ENCODE measurements at places on chromosomes 6 and 20.

GRCh38 chr20:49775229-49775693 is 37.4 kb upstream of the SLC9A8 start:
- DNase-seq: peak; percentile 41

DNA sequence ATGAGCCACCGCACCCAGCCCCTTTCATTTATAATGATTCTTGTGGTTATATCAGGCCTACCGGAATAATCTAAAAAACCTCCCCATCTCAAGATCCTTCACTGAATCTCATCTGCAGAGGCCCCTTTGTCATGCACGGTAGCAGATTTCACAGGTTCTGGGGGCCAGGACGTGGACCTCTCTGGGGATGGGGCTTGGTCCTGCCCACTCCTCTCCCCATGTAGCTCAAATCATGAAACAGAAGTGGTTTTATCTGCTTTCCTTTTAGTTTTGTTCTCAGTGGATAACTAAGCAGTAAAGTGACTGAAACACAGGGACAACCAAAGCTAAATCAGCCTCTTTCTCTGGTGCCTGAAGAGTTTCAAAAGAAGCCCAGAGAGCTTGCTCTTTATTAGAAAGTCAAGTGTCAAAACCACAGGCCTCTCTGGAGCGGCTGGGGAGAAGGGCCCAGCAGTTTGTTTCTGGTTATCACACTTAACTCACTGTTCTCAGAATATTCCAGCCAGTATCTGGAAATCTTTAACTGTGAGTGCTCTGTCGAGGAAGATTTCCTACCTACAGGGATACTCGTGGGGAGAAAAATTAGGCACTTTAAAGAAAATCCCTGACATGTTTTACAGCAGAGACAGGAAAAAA is 60.6 kb upstream of the FAM184A start:
- DNase-seq: no peak

- no peak for DNase-seq
These were observed 1.7 kb upstream of the GCM2 start for GRCh38 chr6:10883312-10884244.

- peak; percentile 57 for DNase-seq
These were observed 891 bp upstream of the POU3F2 start for GRCh38 chr6:98833307-98834059.

- DNase-seq: no peak
These were observed 96.2 kb downstream of the GRM4 start for GRCh38 chr6:34049395-34050342.

DNA sequence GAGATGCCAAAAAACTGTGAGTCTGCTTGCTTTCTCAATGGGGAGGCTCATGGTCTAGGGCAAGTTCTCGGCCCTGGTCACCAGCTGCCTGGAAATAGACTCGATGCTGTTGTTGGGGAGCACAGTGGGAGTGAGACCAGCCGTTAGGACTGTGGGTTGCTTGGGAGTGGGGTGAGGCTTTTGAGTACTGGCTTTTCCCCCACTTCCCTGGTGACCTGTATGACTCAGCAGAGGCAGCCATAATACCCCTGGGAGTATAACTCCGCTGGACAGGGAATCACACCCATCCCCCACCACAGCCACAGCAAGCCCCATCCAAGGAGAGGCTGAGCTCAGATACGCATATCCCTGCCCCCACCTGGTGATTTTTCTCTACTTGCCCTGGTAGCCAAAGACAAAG is 48.9 kb upstream of the OGFRL1 start:
- DNase-seq: no peak

GRCh38 chr20:4170621-4171537 is 155.5 kb upstream of the RNF24 start:
- no peak for DNase-seq

DNA sequence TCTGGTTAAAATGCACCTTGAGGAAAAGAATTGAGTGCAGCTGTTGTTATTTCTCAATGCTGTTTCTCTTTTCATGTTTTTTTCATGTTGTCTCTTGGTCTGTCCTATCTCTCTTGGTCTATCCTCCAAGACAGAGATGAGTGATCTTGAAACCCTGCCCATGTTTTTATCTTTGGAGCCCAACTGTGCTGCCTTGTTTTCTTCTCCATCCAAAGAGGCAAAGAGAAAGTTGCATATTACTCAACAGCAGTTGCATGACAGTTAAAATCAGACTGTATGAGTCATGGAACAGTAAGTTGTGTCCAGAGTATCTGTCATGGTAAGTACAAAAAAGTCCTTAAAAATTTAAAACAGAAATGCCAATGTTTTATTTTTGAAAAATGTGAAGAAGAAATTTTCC is 26.2 kb downstream of the BCAS1 start:
- no peak for DNase-seq

DNA sequence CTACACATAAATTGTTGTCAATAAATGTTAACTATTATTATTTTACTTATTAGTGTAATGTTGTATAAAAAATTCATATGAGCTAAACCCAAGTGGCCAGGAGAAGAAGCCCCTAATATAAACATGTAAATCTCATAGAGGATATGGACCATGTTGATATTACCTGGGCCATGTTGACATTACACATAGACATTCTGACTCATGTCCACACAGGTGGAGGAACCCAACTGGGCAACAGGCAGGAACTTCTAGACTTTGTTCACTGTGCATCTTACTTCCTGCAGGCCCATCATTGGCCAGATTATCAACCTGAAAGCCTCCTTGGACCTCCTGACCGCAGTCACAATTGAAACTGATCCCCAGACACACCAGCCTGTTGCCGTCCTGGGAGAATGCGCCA is 7.2 kb downstream of the BPIFA2 start:
- no peak for DNase-seq

- no peak for DNase-seq
These were observed 148.5 kb upstream of the DEFB112 start for GRCh38 chr6:50198245-50198644.

- no peak for DNase-seq
These were observed 54.1 kb downstream of the CDS2 start for GRCh38 chr20:5180933-5181332.

DNA sequence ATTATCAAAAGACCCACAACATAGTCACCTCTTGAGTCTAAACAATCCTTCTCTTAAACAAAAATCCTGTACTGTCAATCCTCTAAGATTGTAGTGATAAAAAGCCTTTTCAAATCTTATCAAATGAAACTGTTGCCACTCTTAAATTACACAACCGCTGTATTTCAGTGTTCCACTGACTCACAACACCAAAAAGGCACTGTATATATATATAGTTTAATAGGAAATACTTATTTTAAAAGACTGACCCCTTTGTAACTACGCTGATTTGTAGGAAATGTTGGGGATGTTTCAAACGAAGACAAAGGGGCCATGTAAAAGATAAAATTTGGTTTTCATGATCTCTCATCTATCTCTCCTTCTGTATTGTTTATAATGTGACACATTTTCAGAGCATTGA is 14.1 kb downstream of the CPNE1 start:
- no peak for DNase-seq

DNA sequence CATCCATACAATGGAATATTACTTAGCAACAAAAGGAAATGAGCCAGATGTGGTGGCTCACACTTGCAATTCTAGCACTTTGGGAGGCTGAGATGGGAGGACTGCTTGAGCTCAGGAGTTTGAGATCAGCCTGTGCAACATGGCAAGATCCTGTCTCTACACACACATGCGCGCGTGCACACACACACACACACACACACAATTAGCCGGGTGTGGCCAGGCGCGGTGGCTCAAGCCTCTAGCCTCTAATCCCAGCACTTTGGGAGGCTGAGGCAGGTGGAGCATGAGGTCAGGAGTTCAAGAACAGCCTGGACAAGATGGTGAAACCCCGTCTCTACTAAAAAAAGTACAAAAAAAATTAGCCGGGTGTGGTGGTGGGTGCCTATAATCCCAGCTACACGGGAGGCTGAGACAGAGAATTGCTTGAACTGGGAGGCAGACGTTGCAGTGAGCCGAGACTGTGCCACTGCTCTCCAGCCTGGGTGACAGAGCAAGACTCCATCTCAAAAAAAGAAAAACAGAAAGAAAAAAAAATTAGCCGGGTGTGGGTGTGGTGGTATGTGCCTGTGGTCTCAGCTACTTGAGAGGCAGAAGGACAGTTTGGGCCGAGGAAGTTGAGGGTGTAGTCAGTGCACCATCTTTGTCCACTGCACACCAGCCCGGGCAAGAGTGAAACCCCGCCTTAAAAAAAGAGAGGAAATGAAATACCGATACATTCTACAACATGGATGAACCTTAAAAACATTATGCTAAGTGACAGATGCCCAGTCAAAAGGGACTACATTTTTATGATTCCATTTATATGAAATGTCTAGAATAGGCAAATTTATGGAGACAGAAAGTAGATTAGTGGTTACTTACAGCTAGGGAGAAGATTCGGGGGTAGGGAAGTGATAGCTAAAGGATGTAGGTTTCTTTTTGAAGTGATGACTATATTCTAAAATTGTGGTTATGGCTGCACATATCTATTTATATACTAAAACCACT is 52.5 kb downstream of the RBL1 start:
- no peak for DNase-seq

- DNase-seq: peak; percentile 56
These were observed 12.1 kb upstream of the COL21A1 start for GRCh38 chr6:56259234-56260077.

All from NCI-H2029 (cell line).